ENCODE measurements at places on chromosomes 12 and 14.

- no peak for DNase-seq
These were observed 88.5 kb upstream of the CSRP2 start for GRCh38 chr12:76967181-76967885.

GRCh38 chr14:24725311-24725710 lies 91.3 kb upstream of the GZMB start:
- DNase-seq, result no peak

- no peak for DNase-seq
These were observed 1.2 kb upstream of the MAPKAPK5 start for GRCh38 chr12:111840807-111841206.

DNA sequence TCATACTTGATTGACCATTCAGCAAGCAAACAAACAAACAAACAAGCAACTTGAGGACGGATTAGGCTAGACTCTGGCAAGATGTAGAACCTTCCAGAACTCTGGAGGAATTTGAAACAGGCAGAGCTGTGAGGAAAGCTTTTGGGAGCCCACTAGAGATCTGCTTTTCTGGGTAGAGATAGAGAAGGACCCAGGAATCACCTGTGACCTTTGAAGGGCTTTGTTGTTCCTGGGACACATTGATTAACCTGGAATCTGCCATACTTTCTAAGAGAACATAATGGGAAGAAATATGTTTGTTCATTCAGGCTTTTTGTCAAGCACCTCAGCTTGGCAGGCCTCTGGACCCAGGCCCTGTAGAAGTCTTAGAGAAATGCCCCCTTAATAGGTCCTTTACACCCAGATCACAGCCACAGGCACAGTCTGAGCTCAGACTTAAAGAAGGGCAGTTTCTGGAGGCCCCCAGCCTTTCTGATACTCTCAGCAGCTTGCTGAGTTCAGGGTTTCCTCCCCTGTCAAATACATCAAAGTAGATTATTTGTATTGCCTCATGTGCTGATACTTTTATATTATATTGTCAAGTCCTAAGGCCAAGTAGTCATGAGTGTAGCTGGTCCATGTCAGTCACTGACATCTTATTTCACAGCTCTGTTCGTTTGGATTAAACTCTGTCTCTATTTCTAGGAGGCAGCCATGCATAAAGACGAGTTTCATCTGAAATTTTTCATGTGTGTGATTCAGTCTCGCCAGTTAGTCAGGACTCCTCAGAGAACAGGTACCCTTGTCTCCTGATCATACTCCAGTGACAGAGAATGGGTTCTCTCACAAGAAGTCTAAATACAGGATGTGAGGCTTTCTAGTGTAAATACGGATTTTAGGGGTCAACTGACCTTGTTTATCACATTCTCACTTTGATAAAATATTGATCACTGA lies 1.1 kb upstream of the SENP1 start:
- DNase-seq, result no peak

DNA sequence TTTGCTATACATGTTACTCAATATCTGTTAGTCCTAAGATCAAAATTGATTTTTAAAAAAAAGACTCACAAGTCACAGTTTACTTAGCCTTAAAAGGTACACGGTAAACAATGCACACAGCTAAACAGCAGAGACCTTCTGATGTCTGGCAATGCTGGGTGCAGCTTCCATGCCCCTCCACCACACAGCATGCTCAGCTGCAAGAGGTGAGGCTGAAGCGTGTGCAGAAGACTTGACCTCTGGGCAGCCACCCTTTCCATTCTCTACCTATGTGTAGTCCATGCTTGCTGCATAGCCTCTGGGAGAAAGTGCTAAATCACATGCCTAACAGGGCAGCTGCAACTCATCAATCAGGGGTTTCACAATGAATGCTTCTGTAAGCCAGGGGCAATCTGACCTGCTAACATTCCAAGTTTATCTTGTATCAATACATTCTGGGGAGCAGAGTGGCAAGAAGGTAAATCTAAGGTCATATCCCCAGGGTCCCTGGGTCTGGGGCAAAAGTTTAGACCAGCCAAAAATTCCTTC lies 44.5 kb upstream of the AMN1 start:
- DNase-seq, result no peak

GRCh38 chr12:113852264-113852663 lies 113.9 kb downstream of the RBM19 start:
- no peak for DNase-seq

DNA sequence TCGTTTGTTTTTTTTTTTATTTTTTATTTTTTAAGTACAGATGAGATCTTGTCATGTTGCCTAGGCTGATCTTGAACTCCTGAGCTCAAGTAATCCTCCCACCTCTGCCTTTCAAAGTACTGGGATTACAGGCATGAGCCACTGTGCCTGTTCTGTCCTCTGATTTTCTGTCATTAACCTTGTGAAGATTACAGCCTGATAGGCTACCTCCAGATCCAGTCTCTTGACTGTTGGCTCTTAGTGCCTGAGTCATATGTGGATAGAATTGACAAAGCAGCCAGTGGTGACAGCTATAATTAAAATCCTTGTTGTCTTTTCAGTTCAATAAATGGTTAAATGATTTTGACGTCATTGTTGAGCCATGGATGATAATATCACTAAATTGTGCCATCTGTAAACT lies 21.3 kb upstream of the REP15 start:
- no peak for DNase-seq

GRCh38 chr12:94534278-94534677 lies 74.6 kb upstream of the CEP83 start:
- DNase-seq, result no peak

DNA sequence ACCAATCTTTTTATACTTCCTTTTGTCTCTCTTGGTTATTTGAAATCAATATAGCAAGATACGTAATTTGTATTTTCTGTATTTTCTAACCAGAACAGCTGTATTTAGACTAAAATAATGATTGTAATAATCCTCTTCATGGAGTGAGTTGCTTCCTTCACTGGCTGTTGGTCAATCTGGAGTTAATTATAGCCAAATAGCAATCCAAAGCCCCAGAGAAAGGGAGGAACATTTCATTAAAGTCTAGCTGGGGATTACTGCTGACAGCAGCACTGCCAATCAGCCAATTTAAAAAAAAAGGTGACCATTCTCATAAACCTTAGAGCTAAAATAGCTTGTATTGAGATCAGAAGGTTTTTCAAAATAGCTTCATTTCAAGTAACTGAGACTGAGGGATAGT lies 118.0 kb downstream of the TRHDE start:
- DNase-seq, result no peak

DNA sequence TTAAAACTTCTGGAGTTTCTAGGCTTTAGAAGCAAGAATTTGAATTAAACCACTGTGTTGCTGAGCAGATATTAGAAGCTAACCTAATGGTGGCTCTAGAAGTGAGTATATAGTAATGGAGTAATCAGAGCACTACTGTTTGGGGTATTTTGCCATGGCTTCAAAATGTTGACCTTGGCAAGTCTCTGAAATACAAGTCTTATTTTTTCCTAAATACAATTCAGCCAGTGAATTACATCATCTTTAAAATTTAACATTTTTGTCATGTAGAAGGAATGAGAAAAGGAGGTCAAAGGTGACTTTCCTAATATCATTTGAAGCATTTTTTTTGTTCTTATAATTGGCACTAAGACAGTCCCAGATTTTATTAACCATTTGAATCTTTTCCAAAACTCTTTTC lies 25.2 kb downstream of the PMCH start:
- DNase-seq, result no peak

DNA sequence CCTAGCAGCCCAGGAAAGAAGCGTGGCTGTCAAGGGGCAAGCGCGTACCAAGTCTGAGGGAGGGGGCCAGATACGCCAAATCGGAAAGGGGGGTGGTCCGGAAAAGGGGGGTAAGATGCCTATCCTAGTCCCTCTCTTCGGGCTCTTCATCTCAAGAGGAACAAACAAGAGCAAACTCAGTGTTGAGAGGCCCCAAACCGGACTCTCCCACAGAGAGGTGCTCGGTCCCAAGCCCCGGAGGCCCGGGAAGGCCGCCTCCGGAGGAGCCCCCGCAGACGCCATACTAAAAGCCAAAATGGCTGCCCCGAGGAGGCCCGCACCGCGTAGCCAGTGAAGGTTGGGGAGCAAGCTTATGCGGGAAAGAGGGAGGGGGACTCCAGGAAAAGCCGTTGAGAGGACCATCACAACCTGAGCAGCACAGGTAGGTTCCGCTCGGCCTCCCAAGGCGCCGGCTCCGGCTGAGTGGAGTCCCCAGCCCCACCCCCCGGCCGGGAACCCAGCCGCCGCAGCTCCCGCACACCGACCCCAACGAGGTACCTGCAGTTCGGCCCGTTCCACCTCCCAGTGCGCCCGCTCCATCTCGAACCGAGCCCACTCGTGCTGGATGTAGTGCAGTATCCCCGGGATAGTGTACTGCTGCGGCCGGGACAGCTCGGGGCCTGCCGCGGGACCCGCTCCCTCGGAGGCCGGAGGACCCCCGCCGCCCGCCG lies at the start of gene AP4S1:
Gene AP4S1, plus strand, starts transcription at position 283 of the 710 bp plus-strand sequence. CDS start 40,548 bp downstream, outside the sequence.
- peak; percentile 84 for DNase-seq

All from caudate nucleus (tissue), 63 donors.